ENCODE measurements at places on chromosomes 16 and 17.
A peak's percentile ranks its signal among the peaks of the same experiment; 100 is the strongest.

GRCh38 chr17:79926142-79926604 is 86.9 kb upstream of the CBX4 start:
- DNase-seq, result no peak

- DNase-seq, result peak; percentile 4
Observed at GRCh38 chr16:6643080-6643686, 689.5 kb upstream of the RBFOX1 start.

DNA sequence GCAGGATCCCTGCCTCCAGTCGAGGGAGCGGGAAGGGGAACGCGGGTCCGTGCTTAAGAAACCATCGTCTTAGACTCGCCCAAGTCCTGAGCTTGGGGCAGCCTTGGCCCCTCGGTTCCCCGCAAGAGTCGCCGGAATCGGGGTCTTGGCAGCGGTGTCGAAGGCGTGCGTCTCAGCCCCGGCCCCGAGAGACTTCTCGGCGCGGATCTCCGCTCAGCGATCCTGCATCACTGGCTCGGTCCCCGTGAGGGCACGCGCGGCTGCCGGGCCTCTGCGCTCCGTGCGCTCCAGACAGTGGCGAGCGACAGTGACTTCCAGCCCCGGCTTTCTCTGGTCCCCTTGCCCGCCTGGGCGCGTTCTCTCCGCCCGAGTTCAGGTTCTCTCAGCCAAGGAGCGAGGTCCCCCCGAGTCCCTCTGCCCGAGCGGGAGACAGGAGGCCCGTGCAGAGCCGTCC is 380 bp downstream of the HS3ST3A1 start:
- no peak for DNase-seq

- no peak for DNase-seq
Observed at GRCh38 chr16:19242987-19243575, 42.5 kb upstream of the CLEC19A start.

- DNase-seq, result no peak
Observed at GRCh38 chr17:66920435-66920834, 44.1 kb upstream of the CACNG4 start.

DNA sequence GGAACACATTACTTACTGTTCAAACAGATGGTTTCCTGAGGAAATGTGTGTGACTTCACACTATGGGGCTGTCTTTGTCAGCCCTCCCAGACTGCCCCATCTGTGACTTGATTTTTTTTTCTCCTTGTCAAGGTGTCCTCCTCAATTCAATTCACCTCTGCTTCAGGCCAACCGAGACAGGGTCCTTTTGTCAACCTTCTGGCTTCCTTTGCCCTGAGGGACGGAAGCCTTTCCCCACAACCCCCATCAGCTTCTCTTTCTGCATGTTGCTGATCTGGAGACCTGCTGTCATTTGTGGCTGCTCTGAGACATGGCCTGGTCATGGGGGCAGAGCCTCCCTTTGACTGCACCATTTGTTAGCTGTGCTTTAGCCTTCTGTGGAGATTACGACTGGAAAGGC is 21.3 kb upstream of the RGS9 start:
- DNase-seq, result no peak

All from T follicular helper cell (primary cell).